ENCODE measurements at places on chromosomes 7 and 10.

DNA sequence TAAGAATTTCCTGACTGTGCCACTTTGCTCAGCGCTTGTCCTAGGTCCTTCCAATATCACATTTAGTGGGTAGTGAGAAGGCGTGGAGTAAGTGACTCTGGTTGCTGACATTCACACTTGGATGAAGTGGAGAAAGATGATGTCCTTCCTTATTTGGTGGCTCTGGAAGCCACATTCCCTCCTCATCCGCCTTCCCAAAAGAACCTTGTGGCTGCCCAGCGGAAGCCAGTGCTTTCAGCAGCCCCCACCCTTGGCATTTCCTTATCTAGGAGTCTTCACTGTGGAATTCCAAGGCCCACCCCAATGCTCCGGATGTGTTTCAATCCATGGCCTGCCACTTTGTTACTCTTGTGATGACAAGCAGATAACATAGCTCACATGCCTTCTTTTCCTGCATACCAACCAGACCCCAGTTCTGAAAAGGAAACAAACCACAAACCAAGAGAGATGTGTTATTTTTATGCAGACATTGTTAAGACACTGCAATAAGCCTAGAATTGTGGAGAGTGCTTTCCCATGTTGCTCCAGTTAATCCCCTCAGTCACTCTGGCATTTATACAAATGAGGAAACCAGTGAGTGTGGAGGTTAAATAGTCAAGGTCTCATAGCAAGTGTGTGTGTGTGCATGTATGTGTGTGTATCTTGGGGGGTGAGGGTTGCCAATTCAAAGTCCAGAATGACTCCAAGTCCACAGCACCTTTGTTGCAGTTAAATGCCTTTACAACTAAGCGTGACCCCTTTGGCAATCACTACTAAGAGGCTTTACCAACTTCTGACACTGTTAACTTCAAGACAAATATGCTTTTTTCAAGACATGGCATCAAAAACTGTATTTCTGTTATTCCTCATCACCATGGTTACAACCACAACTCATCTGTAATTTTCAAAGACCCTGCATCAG is 10.3 kb upstream of the ANKRD1 start:
- DNase-seq = no peak

- no peak for DNase-seq
Observed at GRCh38 chr7:134425777-134426176, 33.1 kb downstream of the AKR1B1 start.

DNA sequence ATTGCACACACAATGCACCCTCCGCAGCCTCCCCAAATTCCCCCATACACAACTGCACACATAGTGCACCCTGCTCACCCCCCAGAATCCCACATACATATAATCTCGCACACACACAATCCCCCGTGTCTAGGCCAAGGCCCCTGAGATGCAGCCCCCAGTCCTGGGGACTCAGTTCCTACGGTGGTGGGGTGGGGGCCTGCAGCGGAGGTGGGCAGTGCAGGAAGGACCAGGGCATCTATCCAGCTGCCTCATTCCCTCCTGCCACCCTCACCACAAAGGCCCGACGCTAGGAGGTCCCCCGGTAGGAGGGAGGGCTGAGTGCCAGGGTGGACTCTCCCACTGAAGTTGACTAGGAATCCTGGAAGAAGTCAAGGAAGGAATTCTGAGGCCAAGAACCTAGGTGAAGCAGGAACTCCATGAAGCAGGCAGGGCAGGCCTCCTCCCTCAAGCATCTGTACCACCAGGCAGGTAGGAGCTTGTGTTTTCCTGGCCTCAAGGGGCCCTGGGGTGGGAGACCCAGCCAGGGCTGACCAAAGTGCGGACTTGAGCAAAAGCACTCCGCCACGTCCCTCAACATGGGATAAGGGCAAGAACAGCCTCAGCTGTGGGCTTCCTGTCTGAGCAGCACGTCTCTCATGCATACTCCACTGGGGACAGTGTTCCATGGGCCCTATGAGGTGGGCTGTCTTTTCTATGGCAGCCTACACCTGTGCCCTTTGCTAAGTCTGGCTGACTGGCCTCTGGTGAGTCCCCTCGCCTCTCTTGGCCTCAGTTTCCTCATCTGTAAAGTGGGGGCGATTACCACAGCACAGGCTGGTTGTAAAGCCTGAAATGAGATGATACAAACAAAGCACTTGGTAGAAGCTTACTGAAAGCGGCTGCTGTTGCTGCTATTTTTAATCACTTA is 145.7 kb downstream of the MAPK8 start:
- no peak for DNase-seq

GRCh38 chr10:3806603-3807002 is 21.6 kb upstream of the KLF6 start:
- no peak for DNase-seq

DNA sequence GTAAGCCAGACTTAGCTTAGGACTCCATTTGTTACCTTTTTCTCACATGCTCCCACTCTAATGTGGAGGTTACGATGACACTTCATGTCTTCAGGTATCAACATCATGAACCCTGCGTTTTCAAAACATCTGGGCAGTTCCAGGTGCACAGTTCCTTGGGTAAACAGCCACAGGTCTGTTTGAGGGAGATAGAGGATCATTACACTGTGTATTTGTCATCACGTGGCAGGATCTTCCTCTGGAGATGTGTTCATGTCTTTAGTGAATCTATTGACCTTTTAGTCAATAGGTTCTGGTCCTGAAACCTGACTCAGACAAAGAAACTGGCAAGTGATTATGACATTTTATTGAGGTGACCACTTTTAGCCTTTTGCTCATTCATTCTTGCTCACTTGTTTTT is 145.5 kb downstream of the ANKRD7 start:
- no peak for DNase-seq

DNA sequence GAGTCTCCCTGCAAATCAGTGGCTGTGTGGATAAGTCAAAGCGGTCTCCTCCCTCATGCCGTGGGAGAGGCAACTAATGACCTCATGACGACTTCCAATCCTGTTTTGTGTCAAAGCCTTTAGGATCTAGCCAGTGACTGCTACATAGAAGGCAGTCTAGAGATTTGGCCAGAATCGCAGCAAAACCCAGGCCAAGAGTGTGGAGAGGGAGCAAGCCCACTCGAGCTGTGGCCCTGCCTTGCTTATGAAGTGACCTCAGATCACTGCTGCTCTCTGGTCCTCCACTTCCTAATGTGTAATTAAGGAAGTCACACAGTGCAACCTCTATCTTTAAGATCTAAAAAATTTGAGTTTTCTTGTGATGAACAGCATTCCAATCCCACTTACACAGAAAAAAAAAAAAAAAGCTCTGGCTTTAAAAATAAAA is 296.7 kb upstream of the KLF6 start:
- no peak for DNase-seq

DNA sequence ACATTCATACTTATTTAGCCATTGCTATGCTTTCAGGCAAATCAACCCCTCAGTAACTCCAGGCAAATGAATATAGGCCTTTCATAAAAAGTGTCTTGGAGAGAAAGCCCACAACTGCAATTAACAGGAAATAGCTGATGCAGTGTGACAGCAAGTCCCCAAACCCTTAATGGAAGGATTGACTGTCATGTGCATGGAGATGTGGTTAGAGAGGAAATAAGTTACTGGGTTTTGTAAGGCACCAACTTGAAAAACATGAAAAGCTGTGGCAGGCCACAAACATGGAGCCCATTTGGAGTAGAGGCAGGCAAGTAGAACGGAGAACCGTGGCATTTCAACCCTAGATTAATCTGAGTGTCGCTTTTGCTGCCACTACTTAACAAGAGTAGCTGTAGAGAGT is 549.4 kb upstream of the C7orf33 start:
- DNase-seq = no peak
